Naive thymus-derived CD8-positive, alpha-beta T cell (primary cell): ENCODE measurements at places on chromosomes 3 and 15. TPM values are rescaled to one million over a fixed set of nuclear protein-coding genes. Genes with fewer than 3 reads are reported as not detected.

ZNF620 gene
- 4.1 TPM for total RNA-seq

ANKUB1 gene
- total RNA-seq, result not detected

ATP13A5 gene
- not detected for total RNA-seq

FGF7 gene
- total RNA-seq, result 0.23 TPM

P2RY1 gene
- not detected for total RNA-seq

RYR3 gene
- not detected for total RNA-seq

LIPH gene
- total RNA-seq, result not detected

NR2E3 gene
- total RNA-seq, result not detected

USP8 gene
- 72.0 TPM for total RNA-seq

SLC9A9 gene
- total RNA-seq, result 9.6 TPM

PATL2 gene
- total RNA-seq, result 69.9 TPM

FBXW12 gene
- not detected for total RNA-seq

GOLGA8K gene
- 0.49 TPM for total RNA-seq

AHSG gene
- total RNA-seq, result not detected

DPPA2 gene
- total RNA-seq, result not detected

IL16 gene
- total RNA-seq, result 415 TPM

RLBP1 gene
- not detected for total RNA-seq

P3H2 gene
- not detected for total RNA-seq

ARHGEF26 gene
- total RNA-seq, result 0.22 TPM

KCNMB3 gene
- total RNA-seq, result 2.4 TPM

KBTBD13 gene
- not detected for total RNA-seq

SIDT1 gene
- 74.2 TPM for total RNA-seq

- no peak for DNase-seq
Measured at GRCh38 chr15:81930582-81931369, 115.0 kb downstream of the MEX3B start.

GRCh38 chr3:155334914-155335723, 41.6 kb upstream of the STRIT1 start:
- no peak for DNase-seq

- no peak for DNase-seq
Measured at GRCh38 chr3:117133066-117133465, 423.5 kb downstream of the TUSC7 start.

GRCh38 chr3:104190681-104191080, 1176.0 kb upstream of the ALCAM start:
- no peak for DNase-seq

- DNase-seq, result no peak
Measured at GRCh38 chr3:55647670-55648069, 160.6 kb upstream of the WNT5A start.

- DNase-seq, result peak; percentile 70
Measured at GRCh38 chr15:41661518-41662225, 1.5 kb downstream of the MGA start.

GRCh38 chr3:17423786-17424536, 318.5 kb downstream of the TBC1D5 start:
- no peak for DNase-seq

GRCh38 chr3:63192248-63192647, 85.9 kb upstream of the SYNPR start:
- no peak for DNase-seq

DNA sequence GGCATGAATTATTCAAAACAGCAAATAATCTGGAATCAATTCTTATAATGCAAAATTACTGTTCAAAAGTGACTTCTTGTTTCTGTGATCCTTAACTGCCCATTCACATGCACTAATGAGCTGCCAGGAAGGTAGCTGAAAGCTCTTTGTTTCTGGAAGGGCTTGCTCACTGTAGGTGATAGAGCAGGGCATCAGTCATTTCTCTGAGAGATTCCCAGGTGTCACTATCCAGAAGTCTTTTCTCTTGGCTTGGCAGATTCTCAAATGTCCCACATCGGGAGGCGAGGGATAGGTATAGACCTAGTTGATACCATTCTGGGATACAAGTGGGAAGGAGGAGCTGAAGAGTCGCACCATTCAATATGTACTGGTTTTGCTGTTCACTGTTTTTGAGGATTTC, 35.0 kb downstream of the C3orf85 start:
- DNase-seq, result no peak

DNA sequence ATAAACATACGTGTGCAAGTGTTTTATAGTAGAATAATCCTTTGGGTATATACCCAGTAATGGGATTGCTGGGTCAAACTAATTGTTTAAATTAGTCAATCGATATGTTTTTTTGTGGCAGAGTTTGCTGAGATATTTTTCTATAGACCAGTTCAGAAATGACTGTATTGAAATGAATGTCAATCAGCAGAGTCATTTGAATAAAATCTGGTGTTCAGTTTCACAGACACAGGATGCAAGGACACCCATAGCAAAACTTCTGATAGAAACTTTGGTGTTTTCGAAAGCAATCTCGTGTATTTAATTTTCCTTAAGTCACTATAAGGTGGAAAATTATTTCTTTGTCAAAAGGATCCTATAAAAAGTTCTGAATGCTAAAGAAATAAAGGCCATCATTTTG, 434.4 kb downstream of the RAP2B start:
- no peak for DNase-seq

- DNase-seq, result no peak
Measured at GRCh38 chr15:92480361-92480760, 86.7 kb downstream of the ST8SIA2 start.

GRCh38 chr3:126621171-126621570, 33.8 kb downstream of the TXNRD3 start:
- DNase-seq, result no peak

DNA sequence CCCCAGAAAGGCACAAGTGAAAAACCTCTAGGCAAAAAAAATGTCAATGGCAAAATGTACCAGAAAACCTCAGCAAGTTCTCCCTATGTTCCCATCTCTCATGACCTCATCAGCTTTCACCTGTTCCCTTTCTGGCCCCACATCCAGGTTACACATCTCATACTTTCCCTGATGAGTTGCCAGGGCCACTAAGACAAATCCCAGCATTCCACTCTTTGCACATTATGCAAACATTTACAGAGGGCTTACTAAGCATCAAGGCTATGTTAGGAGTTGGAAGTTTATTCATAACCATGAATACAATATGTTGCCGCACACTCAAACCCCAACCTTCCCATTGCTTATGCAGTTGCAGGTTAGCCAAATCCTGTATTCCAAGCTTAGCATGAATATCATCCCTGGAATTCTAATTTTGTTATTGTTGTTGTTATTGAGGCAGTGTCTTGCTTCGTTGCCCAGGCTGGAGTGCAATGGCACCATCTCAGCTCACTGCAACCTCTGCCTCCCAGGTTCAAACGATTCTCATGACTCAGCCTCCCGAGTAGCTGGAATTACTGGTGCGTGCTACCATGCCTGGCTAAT, 129.3 kb upstream of the UBE2E2 start:
- DNase-seq, result no peak

GRCh38 chr15:39593071-39593655, 12.3 kb downstream of the THBS1 start:
- DNase-seq, result no peak

DNA sequence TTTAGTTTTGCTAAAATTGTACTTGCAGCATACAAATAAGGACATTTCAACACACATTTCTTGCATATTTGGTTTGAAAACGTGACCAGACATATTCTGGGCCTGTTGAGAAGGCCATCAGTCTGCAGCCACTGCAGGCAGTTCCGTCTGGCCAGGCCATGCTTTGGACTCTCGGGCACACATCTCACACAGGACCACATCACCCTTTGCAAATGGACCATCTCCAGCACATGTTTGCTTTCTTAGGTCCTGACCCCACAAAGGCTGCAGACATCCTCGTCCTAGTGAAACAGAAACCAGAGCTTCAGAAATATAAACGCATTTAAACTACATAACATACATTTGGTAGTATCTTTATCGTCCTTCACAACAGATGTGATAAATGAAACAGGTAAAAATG, 24.1 kb downstream of the GABRA5 start:
- no peak for DNase-seq

GRCh38 chr3:39104961-39105686, 2.3 kb downstream of the GORASP1 start:
- DNase-seq, result no peak

GRCh38 chr3:134885877-134886621, 91.0 kb downstream of the EPHB1 start:
- DNase-seq, result no peak

DNA sequence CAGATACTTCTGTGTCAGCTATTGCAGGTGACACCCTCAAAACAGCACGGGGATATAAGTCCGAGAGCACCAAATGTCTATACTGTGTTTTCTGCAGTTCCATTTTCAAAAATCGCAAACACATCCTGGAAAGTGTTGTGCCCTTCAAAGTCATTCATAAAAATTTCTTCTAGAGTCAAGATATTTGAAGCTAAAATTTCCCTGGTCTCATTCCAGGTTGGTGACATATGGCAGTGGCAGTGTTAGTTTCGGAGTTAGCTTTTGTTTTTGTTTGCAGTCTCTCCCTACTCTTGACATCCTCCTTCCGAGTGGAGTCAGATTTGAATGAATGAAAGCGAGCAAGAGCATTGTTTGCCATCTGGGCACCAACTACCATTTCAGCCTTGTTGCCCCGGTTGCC, 3.2 kb upstream of the FSIP1 start:
- DNase-seq, result no peak

GRCh38 chr15:99427668-99428361, 138.0 kb upstream of the MEF2A start:
- DNase-seq, result no peak

- no peak for DNase-seq
Measured at GRCh38 chr3:187062526-187063177, 76.6 kb downstream of the RPL39L start.

GRCh38 chr15:63610209-63610841, 13.1 kb downstream of the FBXL22 start:
- peak; percentile 66 for DNase-seq

- DNase-seq, result no peak
Measured at GRCh38 chr3:142839831-142840230, 49.1 kb downstream of the PCOLCE2 start.

- no peak for DNase-seq
Measured at GRCh38 chr3:183291497-183292031, 38.5 kb downstream of the B3GNT5 start.

DNA sequence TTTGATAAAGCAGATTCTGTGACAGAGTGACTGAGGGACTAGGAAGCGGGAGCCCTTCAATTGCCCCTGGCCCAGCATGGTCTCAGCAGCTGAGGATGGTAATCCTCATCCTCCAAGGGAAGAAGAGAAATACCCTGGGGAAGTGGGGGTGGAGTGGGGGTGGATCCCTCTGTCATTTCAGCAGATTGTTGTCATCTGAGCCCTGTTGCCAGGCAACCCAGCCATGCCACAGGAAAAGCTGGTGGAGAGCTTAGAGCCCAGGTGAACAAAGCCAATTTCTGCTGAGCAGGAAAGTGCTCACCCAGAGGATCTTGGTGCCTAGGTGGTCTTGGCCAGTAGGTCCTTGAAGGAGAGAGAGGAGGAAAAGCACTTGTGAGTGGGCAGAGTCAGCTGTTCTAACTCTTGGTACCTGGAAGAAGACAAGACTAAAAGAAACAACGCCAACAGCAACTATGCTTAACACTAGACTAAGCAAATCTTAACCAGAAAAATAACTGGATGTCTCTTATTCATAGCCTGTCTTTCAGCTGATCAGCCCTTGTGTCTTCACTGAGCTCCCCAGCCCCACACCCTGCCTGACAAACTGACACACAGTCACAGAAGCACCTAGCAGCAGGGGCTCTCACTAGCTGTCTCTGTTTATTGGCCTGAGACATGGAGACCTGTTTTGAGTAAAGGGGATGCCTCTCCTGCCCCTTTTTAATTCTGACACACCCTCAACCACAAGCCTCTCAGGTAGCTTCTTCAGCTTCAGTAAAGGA, 40.1 kb upstream of the DCLK3 start:
- no peak for DNase-seq

GRCh38 chr3:20136231-20136630, 49.8 kb downstream of the SGO1 start:
- no peak for DNase-seq

DNA sequence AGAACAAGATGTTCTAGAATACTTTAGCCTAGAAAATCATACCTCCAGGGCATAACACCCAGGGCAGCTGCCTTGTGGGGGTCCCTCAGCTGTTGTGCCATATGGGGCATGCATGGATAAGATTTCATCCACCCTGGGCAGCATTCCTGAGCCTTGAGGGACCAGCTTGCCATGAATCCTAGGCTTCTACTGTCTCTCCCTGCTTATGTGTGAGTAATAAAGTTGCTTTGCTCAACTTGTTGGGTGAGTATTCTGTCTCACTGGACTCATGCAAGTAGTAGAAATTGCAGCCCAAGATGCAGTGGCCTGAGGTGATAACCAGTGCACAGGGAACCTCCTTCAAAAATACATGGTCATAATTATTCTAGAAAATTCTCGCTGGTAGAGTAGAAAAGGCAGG, 52.1 kb upstream of the EPHB1 start:
- no peak for DNase-seq

DNA sequence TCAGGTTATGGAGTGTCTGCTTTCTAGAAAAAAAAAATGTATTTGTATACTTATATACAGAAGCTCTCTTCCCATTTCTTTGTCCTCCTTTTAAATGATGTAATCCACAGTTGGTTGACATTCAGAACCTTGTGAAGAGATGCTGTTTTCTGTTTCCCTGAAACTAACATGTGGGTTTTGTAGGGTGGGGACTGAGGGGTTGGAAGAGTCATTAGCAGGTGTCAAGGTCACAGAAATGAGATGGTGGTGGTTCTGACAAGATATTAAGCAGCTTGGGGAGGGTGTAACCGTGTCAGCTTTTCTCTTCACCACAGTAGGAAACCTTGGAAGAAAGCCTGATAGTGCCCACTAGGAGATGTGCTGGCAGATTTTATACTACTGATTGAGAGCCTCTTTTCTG, 2.4 kb downstream of the RASA2 start:
- no peak for DNase-seq

GRCh38 chr3:176190755-176191154, 1006.5 kb downstream of the TBL1XR1 start:
- DNase-seq, result no peak

- no peak for DNase-seq
Measured at GRCh38 chr3:100150473-100150872, 36.2 kb upstream of the FILIP1L start.

DNA sequence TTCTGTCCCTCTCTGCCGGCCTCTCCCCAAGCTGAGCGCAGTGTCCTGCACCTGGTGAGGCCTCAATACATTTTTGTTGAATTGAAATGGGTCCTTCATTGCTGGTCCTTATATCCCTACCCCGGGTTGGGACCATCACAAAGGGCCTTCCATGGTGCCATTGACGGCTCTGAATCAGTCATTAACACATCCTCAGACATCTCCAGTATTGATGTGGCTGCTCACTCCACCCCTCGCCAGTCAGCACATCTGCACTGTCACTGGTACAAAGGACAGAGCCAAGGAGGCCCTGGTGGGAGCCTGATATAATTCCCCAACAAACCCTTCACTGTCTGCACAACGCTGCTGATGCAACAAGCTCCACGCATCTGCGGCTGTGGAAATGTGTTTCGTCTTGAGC, 191.6 kb upstream of the TOPAZ1 start:
- DNase-seq, result no peak

DNA sequence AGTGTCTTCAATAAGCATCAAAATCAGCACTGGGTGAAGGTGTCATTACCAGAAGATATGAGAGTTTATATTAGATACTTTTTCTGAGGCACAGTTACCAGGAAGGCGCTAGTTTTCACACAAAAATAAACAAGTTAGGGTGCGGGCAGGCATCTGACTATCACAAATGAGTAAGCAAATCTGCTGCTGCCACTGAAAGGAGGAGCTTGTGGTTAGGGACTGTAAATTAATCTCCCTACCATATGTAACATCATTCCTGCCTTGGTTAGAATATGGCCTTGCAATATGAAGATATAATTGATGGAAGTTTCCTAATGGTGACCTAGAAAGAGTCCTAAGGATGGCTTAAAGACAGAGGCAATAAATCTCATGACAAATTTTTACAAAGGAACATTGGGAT, 19.5 kb upstream of the EID1 start:
- no peak for DNase-seq
